ENCODE measurements at places on chromosomes 3 and 15.

GRCh38 chr15:56943403-56943802 lies 25.0 kb downstream of the TCF12 start:
- no peak for DNase-seq

DNA sequence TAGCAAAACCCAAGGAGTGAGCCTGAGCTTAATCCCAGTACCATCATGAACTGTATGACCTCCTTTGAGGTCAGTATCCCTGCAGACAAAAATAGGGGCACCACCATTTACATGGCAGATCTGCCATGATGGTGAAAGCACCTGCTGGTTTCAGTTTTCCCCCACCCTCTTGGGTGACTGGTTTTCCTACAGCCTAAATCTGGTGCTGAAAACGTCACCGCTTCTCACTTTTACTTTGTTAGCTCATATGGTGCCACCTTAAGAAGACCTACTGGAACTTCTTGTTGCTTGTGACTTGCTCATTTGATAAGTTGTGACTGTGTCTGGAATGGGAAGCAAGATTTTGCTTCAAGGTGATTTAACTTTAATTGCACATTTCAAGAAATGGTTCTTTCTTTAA lies 5.1 kb downstream of the PPP1R2 start:
- no peak for DNase-seq

GRCh38 chr3:129592381-129593131 lies 13.9 kb downstream of the PLXND1 start:
- no peak for DNase-seq

GRCh38 chr15:67902579-67903009 lies 62.7 kb upstream of the RNU6-1 start:
- DNase-seq, result no peak

DNA sequence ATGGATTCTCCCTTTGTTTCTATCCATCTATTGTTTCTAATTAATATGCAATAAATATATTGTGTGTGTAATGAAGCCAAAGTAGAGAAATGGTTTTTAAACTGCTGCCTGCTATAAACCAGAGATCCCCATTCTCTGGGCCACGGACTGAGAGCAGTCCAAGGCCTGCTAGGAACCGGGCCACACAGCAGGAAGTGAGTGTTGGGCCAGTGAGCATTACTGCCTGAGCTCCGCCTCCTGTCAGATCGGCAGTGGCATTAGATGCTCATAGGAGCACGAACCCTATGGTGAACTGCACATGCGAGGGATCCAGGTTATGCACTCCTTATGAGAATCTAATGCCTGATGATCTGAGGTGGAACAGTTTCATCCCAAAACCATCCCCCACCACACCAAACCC lies 85.2 kb upstream of the POMGNT2 start:
- peak; percentile 14 for DNase-seq

GRCh38 chr3:175413926-175414325 lies 554.8 kb downstream of the NAALADL2 start:
- DNase-seq, result no peak

DNA sequence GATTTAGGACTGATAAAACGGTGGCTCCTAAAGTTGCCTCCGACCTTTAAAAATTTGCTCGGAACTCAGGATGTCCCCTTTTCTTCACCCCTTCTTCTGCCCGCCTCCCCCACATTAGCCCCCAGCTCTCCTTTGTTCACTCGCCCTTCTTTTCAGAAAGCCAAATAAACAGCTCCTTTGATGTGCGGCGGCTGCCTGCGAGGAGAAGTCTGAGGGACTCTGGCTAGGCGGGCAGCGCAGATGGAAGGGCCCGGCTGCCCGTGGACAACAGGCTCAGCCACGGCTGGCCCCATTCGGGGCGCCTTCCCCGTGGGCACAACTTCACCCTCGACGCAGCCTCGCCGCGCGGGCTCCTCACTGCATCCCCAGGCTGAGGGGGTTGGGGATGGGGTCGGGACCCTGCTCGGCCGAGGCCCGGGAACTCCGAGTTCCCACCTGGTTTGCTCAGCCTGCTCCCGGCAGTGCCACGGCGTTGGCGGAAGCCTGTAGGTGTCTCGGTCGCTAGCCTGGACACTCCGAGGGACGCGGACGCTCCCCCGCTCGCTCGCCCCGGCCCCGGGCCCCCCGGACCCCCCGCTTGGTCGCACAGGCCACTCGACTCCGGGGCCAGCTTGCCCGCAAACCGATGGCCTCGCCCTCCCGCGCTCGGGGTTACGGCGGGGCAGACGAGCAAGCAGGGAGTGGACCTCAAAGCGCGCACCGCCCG lies 897 bp upstream of the TLE3 start:
- DNase-seq, result peak; percentile 50

DNA sequence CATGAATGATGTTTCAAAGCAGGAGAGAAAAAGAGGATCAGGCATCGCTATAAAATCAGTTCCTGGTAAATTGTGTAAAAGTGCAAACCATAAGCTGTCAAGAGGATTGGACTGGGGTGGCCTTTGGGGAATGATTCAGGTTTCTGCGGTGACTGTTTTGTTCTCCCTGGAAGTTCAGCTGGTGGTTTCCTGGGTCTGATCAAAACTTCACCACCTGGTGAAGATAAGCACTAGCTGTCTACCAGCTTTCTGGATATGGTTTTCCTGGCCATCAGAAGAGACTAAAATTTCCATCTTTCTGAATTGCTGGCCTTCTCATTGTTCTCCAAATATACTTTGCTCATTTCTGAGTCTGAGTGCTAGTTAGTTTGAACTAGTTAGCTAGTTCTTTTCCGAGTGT lies 2.7 kb upstream of the NANOGP8 start:
- DNase-seq, result no peak

DNA sequence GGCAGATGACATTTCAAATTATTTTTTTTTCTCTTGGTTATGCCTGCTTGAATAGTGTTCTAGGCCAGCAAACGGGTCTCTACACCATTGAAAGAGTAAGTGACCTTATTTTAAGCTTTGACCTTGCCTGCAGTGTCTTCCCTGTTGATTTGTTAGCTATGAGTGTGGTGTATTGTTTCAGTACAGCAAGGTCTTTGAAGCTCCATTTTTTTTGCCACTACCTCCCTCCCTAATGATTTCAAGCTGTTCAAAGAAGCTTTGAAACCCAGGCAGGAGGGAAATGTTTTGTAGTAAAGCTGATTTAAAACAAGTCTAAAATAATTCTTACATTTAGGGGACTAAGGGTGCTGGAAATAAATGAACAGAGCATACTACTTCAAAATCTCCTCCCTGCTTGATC lies 1249.8 kb downstream of the ROBO1 start:
- no peak for DNase-seq

GRCh38 chr3:112671930-112672715 lies 31.2 kb upstream of the CCDC80 start:
- DNase-seq, result peak; percentile 87

DNA sequence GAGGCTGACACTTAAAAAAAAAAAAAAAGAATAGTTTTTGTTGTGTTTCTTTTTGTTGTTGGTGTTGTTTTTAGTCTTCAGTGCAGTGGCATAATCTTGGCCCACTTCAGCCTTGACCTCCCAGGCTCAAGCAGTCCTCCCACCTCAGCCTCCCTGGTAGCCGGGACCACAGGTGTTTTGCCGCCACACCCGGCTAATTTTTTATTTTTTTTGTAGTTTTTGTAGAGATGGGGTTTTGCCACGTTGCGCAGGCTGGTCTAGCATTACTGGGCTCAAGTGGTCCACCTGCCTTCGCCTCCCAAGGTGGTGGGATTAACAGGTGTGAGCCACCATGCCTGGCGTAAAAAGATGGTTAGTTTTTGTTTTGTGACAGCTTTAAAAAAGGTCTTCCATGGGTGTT lies 30.1 kb downstream of the IGF1R start:
- DNase-seq, result no peak

DNA sequence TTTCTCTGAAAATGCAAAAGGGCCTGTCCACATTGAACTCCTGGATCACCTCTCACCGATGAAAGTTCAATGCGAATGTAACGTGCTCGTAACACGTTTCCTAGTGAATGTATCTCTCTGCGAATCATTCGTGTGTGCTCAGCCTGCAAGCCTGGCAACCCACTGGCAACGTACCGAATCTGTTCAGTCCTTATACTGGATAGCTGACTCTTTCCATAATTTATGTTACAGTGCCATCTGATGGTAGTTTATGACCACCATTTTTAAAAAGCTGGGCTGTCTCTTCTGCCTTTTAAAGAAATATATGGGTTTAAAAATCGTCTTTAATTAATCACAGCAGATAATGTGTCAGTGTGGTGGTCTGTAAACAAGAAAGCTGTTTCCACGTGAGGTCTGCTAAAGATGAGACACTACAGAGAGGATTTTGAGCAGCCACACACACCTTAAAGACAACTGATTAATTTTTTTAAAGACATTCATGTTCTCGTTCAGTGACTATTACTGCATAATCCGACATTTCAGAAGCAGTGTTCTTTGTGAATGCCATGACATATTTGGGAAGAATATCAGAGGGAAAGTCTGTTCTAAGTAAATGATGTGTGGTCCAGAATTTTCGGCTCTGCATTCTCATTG lies 69.4 kb upstream of the FOXP1 start:
- peak; percentile 70 for DNase-seq

- DNase-seq, result no peak
Measured at GRCh38 chr3:195170496-195170895, 100.5 kb downstream of the XXYLT1 start.

GRCh38 chr3:191695131-191695814 lies 234.3 kb downstream of the PYDC2 start:
- no peak for DNase-seq

DNA sequence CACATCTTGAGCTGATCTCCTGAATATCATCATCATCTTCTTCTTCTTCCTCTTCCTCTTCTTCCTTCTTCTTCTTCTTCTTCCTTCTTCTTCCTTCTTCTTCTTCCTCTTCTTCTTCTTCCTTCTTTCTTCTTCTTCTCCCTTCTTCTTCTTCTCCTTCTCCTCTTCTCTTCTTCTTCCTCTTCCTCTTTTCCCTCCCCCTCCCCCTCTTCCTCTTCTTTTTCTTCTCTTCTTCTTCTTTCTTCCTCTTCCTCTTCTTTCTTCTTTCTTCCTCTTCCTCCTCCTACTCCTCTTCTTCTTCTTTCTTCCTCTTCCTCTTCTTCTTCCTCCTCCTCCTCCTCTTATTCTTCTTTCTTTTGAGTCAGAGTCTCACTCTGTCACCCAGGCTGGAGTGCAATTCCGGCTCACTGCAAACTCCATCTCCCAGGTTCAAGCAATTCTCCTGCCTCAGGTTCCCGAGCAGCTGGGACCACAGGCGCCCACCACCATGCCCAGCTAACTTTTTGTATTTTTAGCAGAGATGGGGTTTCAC lies 197.9 kb upstream of the NANOGP8 start:
- no peak for DNase-seq

DNA sequence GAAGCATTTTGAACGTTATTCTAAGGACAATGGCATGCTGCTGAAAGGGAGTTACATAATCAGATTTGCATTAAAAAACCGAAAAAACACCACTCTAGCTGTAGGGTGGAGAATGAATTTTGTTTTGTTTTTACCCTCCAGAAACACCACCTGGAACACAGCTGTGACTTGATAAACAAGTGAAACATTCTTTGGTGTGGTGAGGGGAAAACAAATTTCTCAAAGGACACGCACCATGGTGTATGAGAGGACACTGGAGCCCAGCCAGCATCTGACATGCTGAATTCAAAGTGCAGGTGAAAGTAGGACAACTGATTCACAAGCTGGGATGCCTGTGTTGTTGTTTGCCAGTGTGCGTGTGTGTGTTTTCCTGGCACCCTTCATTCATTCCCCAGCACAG lies 554.5 kb upstream of the TBL1XR1 start:
- no peak for DNase-seq

GRCh38 chr3:135145581-135145980 lies 350.5 kb downstream of the EPHB1 start:
- DNase-seq, result no peak

- peak; percentile 81 for DNase-seq
Measured at GRCh38 chr3:42600958-42601675, 631 bp downstream of the NKTR start.

Data from RPMI7951 (cell line).